ENCODE measurements at places on chromosomes 7 and 10. TPM values are rescaled to one million over a fixed set of nuclear protein-coding genes. Genes with fewer than 3 reads are reported as not detected.

The VSTM4 gene
- polyA plus RNA-seq = 12.2 TPM

The TDRD1 gene
- polyA plus RNA-seq = 0.04 TPM

The PGAM2 gene
- polyA plus RNA-seq = 1.2 TPM

The CCL24 gene
- 0.93 TPM for polyA plus RNA-seq

The RBM20 gene
- 8.3 TPM for polyA plus RNA-seq

The OPN4 gene
- polyA plus RNA-seq = not detected

The DNAJC12 gene
- 10.2 TPM for polyA plus RNA-seq

The UCMA gene
- polyA plus RNA-seq = not detected

The TMEM176A gene
- 87.4 TPM for polyA plus RNA-seq

The HOXA6 gene
- 33.3 TPM for polyA plus RNA-seq

The MSMB gene
- not detected for polyA plus RNA-seq

DNA sequence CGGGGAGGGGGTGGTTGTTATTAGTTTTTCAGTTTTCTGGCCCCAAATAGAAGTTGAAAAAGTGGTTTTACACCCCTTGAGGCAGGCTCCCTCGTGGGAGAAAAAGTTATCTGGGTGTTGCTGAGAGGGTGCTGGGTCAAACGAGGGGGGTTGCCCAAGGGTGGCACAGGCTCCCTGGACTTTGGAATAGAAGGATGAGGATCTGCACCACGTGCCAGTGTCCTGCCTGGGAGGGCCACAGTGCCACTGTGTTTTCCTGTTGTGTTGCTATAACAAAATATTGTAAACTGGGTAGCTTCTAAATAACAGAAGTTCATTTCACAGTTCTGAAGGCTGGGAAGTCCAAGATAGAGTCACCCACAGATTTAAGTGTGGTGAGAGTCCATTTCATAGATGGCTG is 181.9 kb downstream of the CXCL12 start:
- DNase-seq = no peak

GRCh38 chr10:108049668-108050067 is 885.2 kb upstream of the SORCS1 start:
- DNase-seq = no peak

- no peak for DNase-seq
Measured at GRCh38 chr10:12448729-12449391, 99.5 kb downstream of the CAMK1D start.

GRCh38 chr10:1094112-1095057 is 38.2 kb downstream of the WDR37 start:
- no peak for DNase-seq

DNA sequence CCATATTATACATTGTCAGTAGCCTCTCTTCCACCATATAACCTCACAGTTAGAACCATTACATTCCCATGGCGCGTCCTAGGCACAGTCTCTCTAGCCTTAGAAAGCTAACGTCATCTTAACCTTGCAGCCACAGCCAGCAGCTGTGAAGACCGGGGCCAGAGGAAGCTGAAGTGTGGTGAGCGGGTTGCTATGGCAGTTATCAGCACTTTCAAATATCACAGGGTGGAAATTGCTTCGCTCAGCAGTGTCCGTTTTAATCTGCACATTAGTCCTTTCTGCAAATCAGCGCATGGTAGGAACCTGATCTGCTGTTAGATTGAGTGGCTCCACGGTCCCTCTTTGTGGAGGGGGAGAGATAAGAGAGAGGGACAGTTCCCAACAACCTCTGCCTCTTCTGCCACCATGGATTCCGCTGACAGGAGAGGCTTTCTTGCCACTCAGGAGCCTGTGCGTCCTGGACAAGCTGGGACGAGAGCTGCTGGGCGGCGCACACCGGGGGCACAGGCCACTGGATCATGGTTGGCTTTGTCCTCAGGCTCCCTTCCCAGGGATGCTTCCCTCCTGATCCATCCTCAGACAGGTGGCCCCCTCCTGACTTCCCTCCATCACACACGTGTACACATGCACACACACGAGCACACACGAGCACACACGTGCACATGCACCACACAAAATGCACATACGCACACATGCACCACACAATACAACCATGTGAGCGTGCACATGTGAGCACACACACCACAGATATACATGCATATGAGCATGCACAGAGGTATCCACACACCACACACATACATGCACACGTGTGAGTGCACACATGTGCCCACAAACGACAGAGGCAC is 93.8 kb downstream of the WDR37 start:
- no peak for DNase-seq

GRCh38 chr7:49091519-49091918 is 167.2 kb downstream of the CDC14C start:
- no peak for DNase-seq

DNA sequence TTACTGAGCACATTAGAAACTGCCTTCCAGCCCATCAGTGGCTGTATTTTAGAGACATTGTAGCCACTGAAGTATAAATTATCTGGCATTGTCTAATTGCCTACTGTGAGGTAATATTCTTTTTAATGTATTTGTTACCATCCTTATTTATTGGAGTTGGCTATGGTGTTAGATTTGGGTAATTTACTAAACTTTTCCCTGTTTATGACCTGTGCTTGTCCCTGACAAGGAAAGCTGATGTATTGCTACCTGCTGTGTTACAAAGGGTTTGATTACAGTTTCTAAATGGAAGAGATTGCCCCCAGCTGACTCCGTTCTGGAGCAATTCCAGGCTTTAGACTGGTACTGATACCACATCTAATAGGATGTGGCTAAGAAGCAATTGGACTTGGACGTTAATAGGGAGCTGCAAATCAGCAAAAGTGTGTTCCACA is 12.3 kb upstream of the ASCC1 start:
- DNase-seq = no peak

DNA sequence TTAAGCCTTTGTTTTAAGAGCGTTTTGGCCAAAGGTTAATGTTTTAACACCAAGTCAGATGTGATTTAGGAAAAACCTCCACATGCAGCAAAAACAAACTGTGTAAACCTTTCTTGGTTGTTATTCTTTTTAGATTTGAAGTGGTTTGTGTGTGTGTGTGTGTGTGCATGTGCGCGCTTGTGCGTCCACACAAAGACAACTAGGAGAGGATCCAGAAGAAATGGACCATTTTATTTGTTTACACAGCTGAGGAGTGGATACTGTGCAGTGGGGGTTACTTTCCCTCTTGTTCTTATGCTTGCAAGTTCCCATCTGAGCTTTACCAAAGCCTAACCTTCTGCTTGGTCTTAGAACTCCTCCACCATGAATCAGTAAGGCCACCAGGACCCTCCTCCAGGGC is 20.0 kb downstream of the TCF7L2 start:
- no peak for DNase-seq

DNA sequence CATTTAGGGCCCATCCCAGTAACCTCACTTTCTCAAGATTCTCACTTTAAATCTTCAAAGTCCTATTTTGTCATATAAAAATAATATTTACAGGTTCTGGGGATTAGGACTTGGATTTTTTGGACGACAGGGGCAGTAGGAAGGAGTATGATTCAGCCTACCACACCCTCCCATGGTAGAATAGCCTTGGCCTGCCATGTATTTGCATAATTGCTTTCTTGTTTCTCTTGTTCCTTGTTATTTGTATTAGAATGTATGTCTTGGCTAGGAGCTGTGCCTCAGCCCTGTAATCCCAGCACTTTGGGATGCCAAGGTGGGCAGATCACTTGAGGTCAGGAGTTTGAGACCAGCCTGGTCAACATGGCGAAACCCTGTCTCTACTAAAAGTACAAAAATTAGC is 92.5 kb downstream of the ELAPOR2 start:
- DNase-seq = no peak

DNA sequence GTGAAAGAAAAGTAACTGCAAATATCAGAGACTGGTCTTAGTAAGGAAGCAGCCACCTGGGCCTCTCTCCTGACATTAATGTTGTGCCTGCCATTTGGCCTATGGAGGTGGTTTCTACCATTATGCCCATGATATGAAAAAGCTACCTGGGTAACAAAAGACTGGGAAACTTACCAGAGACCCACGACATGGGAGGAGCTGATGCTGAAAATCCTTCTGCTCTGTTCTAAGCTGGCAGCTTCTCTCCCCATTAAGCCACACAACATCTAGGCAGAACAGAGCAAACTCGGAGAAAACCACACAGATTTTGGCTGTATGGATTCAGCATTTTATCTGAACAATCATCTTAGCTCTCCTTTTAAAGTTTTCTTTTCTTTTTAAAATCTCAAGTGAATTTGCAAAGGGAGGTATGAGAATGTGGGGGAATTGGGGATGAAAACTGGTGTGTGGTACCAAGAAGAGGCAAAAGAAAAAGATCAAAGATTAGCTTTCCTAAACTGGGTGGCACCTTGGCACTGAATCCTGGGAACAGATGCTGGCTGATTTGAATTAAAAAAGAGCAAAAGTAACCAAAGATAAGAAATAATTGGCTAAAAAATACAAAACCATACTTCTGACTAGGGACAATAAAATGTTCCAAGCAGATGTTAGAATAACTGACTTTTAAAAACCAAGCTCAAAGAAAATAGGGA is 128.6 kb upstream of the ANKRD1 start:
- DNase-seq = no peak

GRCh38 chr7:142001163-142001874 is 5.6 kb downstream of the MGAM start:
- no peak for DNase-seq

DNA sequence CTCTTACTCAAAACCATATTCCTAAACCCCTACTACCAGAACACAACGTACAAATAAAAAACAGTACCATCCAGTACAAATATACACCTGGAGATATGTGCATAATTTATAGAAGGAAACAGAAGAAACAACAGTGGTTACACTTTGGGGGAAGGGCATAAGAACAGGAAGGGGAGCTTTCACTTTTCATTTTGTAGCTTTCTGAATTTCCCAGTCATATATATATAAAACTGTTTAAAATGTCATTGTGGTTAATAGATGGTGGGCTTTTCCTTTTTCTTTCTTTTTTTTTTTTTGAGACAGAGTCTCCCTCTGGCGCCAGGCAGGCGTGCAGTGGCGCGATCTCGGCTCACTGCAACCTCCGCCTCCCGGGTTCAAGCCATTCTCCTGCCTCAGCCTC is 47.2 kb downstream of the MALSU1 start:
- no peak for DNase-seq

DNA sequence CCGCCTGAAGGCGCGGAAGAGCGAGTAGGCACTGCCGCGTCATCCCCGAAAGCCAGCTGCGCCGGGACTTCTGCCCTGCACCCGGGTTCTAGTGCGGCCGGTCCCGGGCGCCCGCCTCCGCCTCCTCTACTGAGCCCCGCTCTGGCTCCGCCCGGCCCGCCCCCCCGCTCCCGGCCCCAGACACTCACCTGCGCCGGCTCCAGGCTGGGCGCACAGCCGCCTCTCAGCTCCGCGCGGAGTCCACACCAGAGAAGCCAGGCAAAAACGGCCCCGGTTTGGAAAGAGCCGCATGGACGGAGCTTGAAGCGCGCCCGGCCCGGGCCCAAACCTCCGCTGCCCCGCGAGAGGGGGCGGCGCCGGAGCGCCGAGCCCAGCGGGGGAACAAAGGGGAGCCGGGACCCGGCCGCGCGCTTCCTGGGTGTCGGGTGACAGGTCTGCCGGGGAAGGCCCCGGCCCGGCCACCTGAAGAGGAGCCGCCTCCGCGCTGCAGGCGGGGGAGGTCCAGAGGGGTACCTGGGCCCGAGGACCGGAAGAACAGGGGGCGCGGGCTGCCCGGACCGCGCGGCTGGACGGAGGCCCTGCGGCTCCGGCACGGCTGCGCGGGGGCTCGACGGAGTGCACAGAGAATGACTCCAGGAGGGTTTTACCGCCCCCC is 168.2 kb downstream of the NRF1 start:
- peak; percentile 69 for DNase-seq

GRCh38 chr7:131859147-131859821 is 302.9 kb upstream of the PODXL start:
- peak; percentile 43 for DNase-seq

DNA sequence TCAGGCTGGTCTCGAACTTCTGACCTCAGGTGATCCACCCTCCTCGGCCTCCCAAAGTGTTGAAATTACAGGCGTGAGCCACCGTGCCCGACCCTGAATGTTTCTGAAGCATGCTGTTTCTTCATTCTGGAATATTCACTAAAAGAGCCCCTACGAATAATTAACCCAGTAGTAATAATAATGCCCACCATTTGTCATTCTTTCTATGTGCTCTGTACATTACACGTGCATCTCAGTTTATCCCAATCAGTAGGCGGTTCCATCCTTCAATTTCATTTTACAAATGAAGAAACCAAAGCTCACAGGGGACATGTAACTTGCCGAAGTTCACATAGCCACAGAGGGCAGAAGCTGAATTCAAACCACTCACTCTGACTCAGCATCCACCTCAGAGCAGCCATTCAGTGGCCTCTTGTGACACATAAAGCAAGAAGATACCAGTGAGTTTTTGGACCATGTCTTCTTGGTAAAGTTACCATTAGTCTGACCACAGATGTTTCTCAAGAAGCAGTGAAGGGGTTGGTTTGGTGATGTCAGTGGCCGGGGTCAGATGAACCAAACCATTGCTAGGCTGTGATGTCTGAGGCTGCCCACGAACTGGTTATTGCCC is 71.9 kb upstream of the DUSP5 start:
- DNase-seq = no peak

- no peak for DNase-seq
Measured at GRCh38 chr10:103736763-103737162, 118.6 kb downstream of the SH3PXD2A start.

DNA sequence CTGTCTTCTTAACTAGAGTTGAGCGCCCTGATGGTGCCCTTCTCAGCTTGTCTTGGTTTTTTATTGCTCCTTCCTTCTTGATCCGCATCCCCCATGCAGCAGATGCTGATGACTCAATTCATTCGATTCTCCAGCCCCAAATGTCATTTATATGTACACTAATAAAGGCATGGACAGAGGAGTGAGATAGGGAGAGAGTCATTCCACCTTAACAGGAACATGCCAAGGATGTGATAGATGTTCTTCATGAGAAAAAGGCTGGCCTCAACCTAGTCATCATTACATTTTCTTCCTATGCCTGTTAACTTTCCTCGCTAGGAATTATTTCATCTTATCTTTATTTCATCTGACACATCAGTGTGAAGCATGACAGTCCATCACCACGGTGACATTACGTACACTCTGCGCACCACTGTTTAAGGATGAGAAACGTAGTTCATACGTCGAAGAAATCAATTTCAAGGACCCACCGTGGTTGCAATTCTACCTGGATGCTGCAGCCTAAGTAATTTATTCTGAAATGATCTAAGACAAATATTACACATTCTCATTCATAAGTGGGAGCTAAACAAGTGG is 150.3 kb upstream of the FAM171A1 start:
- DNase-seq = no peak

DNA sequence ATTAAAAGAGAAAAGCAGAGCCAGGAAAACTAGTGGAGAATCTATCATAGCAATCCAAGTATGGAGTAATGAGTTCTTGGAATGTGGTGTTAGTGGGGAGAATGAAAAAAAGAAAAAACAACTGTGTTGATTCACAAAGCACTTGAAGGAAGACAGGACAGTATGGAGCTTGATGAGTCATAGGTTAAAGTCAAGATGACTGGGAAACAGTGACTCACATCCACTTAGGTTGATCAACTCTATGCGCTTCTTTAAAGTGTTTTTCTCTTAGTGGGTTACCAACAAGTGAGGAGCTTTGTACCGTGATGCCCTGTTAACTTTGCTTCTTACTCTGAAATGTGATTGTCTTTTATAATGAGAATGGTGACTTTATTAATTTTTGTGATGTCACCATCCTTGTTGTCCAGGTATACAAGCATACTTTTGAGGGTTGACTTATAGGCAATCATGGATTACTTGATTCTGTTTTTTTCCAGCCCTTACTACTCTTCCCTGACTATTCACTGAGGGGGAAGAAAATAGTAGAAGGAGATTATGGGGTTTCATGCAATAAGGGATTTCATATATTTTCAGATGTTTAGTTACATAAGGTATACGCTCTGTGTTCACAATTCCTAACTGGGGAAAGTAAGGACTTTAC is 32.1 kb upstream of the MDFIC start:
- no peak for DNase-seq

All from renal pelvis (tissue), 12 donors.